ENCODE measurements at places on chromosomes 13 and 19.

DNA sequence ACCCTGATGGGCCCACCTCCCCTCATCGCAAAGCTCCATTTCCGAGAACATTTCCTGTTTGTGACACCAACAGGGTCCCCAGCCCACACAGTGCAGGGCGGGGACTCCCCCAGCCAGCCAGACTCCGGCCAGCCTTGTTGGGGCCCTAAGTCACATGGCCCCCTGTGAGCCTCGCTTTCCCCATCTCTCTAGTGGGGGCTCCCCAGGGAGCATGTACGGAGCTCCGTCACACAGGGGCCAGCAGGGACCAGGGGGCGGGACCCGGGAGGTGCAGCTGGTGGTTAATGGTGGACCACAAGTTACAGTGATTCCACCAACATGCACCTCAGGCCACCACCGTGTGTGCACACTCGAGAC lies 1.7 kb downstream of the TBXA2R start:
- no peak for DNase-seq

DNA sequence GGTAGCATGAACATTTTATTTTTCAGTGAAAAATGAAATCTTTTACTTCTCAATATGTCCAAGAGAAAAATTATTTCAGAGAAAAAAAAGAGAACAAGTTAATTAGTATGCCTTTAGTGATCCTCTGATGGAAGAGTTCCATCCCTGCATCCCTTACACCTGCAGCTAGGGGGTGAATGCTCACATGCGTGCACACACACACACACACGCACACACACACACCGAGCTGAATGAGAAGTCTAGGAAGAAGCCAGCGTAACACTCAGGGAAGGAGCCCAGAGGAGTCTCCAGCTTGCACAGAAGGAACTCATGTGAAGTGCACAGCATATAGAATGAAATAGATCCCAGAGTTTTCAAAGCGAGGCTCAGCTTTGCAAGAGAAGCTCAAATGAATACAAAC lies 510.5 kb downstream of the IRS2 start:
- DNase-seq: no peak

DNA sequence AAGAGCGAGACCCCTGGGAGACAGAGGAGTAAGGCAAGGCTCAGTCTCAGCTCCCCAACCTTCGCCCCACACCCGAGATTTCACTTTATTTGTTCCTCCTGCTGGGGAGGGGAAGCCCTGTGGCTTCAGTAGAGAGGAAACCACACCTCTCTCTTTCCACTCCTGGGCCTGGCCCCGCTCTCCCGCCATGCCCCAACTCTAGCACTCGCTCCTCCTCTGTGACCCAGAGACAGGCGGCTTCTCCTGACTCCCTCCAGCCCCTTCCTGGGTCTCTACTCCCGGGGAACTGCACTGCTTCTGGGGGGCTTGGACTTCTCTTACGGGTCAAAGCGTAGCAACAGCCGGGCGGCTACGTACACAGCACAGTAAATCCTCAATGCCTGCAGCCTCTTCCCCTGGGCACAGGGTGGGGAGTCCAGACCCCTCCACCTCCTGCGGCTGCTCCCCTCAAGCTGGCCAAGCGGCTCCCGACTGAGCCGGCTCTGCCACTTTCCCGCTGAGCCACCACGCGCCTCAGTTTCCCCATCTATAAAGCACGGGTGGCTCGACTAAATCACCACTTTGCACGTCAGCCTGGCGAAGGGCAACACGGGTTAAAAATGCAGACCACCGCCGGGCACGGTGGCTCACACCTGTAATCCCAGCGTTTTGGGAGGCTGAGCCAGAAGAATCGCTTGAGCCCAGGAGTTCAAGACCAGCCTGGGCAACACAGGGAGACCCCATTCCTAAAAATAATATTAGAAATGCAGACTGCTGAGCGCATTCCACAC lies 1.4 kb downstream of the RNF126 start:
- no peak for DNase-seq

DNA sequence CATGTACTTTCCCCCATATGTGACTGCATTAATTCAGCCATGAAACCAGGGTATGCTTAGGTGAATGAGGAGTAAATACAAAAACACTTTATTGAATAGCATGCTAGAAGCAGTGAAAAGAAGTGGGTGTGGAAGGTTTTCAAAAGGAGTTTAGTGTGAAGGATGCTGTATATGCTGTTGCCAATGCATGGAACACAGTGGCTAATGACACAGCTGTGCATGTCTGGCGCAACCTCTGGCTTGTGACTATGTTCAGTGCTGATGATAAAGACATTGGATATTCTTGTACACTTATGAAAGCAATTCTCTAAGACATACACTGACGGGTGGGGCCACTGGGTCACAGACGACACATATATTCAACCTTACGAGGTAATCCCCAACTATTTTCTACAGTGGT lies 55.2 kb downstream of the SOX21 start:
- no peak for DNase-seq
